ENCODE measurements at places on chromosomes 3 and 15.

DNA sequence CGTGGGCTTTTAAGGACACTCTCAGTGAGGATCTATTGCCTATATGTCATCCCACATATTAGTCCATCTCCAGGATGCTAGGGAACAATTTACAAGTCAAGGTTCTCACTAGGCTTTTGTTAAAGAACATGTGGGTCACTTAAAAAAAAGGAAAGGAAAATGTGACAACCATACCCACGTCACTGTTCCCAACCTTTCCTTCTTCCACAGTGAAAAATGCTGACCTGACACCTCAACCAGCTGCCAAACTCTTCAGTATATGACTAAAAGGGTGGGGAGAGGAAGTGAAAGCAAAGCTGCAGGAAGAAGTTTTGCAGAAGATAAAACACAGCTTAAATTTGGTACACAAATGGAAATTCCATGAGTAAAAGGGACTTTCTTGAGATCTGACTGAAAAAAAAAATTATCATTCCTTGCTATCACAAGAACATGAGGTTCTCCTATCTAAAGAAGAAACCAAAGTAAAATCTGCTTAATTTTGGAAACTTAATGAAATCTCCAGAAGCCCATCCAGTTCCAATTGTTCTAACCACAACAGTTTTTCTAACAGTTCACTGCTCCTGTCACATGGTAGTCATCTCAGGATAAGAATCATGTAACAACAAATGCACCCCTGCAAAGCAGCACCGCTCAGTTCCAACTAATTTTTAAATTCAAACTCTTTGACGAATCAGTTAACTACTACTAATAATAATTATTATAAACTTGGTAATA lies 117.0 kb upstream of the TSPAN3 start:
- peak; percentile 67 for DNase-seq

DNA sequence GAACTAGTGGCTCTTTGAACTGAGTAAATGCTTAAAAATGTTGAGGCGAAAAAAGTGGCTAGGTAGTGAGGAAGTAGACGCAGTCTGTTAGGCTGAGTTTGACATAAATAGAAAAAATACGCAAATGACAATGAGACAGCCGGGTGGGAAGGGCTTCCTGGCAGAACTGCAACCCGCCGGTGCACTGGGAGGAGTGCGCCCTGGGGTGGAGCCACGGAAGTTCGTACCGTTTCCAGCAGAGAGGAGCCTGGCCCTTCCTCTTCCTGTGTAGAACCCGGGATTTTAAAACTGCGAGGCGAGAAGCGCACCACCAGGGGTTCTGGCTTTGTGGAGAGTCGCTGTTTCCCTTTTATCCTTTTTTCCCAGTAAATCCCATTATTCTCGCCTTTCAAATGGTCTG lies 602.6 kb downstream of the PYDC2 start:
- DNase-seq: no peak

DNA sequence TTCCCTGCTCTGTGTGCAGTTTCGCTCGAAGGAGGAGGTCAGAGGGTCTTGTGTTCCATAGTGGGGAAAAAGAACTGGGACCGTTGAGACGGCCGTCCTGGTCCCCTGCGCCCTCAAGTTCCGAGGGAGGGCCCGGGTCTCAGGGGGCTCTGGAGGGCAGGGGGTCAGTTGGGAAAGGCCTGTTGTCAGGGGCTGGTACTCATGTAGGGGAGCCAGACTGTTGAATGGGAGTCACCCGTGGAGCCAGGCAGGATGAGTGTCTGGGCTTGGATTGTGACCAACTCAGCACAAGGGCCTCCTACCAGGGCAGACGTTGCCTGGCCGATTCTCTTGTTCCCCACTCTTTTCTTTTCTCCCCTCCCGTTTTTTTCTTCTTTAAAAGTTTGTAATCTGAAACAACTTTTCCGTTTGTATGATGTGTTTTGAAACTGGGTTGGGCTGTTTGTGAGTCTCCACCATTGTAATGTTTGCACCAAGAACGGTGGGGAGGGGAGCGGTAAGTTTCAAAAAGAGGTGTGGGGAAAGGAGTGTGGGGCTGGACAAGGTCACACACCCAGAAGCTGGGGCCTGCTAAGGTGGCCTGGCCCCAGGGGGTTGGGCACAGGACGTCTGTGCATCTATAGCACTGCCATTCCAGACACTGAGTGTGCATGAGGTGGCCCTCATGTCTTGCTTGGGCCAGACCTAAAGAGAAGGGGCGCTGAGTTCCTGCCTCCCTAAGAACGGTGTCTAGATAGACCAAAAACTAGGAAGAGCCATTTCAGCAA lies 1.1 kb downstream of the CMTM7 start:
- no peak for DNase-seq

- no peak for DNase-seq
Observed at GRCh38 chr3:149382518-149382917, 5.1 kb upstream of the TM4SF1 start.

DNA sequence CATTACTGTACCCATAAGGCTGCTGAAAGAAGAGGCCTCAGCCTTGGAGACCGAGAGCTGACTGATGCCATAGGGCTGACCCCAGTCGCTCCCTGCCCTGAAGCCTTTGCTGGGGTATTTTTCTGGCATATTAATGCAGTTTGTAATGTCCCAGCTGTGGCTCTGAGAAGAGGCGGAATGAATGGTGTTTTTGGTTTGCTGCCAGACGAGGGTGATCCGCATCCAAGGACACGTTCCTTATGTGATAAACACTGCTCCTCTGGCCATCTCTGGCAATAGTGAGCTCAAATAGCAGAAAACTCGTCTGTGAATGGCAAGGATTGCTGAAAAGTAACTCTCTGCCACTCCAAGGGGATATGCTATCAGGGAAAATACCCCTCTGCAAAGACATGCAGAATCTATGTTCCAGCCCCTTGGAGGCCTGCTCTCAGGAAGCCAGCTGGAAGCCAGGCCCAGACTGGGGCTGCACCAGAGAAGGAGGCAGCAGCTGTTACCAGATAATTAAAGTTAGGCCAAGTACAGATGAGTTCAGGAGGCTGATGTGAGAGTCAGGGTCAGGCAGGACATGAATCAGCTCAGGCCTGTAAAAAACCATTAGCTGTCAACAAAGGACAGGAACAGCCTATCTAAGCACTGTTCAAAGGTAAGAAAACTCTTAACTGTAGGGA lies 28.9 kb upstream of the KLHL6 start:
- DNase-seq: no peak

GRCh38 chr3:179473565-179473964 lies 22.3 kb upstream of the GNB4 start:
- DNase-seq: peak; percentile 33

- DNase-seq: no peak
Observed at GRCh38 chr15:76994496-76994895, 430 bp upstream of the PSTPIP1 start.

GRCh38 chr15:66679061-66679656 lies 22.9 kb upstream of the SMAD6 start:
- no peak for DNase-seq

DNA sequence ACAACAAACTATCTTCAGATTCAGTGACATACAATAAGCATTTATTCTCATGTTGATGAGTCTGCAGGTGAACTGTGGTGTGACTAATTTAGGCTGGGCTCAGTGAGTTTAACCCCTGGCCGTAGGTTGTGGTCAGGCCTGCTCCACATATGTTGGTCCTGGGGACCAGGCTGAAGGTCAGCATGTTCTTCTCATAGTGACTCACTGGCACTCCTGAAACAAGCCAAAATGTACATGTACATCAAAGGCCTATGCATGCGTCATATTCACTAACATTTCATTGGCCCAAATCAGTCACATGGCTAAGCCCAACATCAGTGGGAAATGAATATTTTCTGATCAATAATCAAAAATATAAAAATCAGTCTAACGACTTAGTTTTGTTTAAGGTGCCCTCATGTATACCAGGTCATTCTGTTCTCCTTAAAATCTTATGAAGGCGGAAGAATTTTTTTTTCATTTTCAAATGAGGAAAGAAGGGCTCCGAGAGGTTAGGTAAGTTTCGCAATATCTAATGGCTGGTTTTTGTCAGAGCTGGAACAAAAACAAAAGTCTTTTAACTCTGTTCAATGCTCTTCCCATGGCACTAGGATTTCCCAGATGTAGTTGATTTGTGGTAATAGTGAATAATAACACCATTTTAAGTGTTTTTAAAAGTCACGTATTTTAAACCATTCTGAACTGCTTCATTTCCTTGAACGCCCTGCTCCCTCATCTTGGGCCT lies 148.5 kb downstream of the MFSD1 start:
- DNase-seq: no peak

DNA sequence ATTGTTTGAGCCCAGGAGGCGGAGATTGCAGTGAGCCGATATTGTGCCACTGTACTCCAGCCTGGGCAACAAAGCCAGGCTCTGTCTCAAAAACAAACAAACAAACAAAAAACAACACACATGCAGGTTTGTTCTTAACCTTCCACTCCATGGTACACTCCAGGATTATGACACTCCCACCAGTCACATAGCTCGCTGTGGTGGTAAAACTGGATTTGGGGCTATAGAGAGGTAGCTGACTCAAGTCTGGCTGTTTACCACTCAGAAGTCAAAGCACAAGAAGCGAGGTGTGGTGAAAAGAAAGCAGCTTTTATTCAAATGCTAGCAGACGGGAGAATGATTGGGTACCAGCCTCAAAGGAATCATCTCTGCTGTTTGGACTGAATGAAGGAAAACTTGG lies 49.0 kb upstream of the SIAH2 start:
- DNase-seq: no peak

- DNase-seq: no peak
Observed at GRCh38 chr15:36024031-36024688, 478.2 kb upstream of the DPH6 start.

GRCh38 chr3:165518346-165518745 lies 318.9 kb downstream of the BCHE start:
- DNase-seq: no peak

GRCh38 chr3:160100610-160101009 lies 112.0 kb downstream of the IL12A start:
- no peak for DNase-seq

- DNase-seq: no peak
Observed at GRCh38 chr3:6326771-6327170, 534.1 kb upstream of the GRM7 start.

DNA sequence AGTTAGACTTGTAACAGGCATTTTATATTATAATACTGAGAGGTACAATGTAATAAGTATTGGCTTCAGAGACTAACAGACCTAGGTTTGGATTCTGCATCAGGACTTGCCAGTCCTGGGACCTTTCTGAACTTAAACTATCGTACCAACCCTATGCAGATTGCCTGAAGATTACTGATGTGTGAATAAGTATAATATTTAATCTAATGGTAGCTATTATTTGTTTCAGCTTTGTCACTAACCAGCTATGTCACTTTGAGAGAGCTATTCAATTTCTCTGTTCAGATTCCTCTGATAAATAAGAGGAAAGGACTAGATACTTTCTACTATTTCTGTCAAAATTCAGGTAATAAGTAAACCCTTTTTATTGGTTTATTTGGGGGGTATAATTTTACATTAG lies 184.4 kb upstream of the NECTIN3 start:
- no peak for DNase-seq

DNA sequence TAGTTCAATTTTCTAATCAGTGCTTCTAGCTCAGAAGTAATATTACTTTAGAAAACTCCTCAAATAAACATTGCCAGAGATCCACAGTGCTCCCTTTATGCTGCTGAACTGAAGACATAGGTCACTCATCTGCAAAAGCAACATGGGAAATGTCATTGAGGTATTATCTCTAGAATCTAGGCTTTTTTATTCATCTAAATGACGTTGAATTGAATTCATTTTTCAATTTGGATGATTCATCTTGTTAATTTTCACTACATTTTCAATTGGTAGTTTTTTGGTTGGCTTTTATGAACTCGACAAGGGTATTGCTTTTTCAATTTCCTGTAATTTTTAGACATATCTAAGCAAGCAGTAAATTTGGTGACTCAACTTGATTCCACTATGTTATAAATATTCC lies 275.4 kb downstream of the NFKBIZ start:
- DNase-seq: no peak

DNA sequence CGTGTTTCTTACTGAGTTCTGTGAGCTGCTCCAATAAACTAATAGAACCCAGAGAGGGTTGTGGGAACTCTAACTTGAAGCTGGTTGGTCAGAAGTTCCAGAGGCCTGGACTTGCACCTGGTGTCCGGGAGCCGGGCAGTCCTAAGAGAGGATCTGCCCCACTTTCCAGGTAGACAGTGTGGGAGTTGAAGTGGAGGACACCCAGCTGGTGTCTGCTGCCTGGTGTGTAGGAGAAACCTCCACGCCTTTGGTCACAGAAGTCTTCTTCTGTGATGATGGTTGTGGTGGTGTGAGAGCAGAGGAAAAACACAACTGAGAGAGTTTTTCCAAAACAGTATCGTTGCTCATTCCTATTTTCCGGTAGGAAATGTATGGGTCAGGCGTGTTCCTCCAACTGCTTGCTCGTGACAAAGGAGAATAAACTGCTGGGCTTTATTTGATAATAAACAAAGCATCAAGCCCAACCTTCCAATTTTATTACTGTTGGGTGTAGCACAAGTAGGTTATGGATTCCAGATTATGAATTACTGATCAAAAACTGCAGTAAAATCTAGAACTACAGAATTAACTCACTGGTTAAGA lies 137.0 kb downstream of the KLF13 start:
- DNase-seq: no peak

DNA sequence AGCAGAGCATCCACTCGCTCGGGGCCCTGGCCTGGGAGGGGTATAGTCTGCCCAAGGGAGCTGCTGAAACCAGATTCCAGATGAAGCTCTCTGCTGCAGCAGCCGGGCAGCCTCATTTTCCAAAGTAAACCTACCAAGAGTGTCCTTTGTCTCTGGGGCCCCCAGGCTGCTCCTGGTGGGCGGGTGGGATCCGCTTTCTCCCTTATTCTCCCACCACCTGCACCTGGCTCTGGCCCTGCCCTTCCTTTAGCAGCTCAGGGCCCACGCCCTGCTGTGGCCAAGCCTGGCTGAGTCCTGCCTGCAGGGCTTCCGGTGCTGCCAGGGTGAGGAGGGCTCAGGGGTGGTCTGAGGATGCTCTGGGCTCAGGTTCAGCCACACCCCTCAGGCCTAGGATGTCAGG lies 13.0 kb downstream of the SCN5A start:
- no peak for DNase-seq

DNA sequence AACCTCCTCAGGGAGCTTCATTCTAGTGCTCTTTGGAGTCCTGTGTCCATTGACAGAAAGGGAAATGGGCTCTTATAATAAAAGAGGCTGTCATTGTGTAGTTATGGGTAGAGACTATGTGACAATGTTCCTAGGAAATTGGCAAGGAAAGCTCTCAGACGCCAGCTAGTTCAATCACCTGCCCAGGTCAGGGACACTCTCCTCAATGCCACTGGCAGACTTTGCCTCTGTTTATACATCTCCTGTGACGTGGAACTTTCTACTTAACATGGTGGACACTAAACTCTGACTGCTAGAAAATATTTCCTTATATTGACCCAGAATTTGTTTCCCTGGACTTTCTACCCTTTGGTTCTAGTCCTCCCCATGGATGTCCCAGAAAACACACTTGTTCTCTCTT lies 2.8 kb downstream of the EFCAB12 start:
- DNase-seq: no peak

- no peak for DNase-seq
Observed at GRCh38 chr3:5201536-5201935, 14.0 kb downstream of the EDEM1 start.

- no peak for DNase-seq
Observed at GRCh38 chr15:101613130-101614000, 38.8 kb downstream of the TM2D3 start.

GRCh38 chr3:43503067-43503728 lies 118.6 kb downstream of the ANO10 start:
- DNase-seq: peak; percentile 9

- DNase-seq: no peak
Observed at GRCh38 chr15:92020804-92021203, 167.3 kb downstream of the SLCO3A1 start.
